ENCODE measurements at places on chromosomes 5 and 9. TPM values are rescaled to one million over a fixed set of nuclear protein-coding genes. Genes with fewer than 3 reads are reported as not detected.

Gene C9orf50
- not detected for total RNA-seq

- H3K36me3 ChIP-seq: no peaks in the 10 kb centered on the region
- H3K4me3 ChIP-seq: no peak overlapping the region
- no peaks in the 10 kb centered on the region for H3K4me1 ChIP-seq
- H3K27ac ChIP-seq: no peak overlapping the region
- no peak for DNase-seq
Measured at GRCh38 chr5:93715327-93715726, 26.1 kb downstream of the POU5F2 start.

GRCh38 chr9:76576344-76576743 lies 117.4 kb downstream of the GCNT1 start:
- DNase-seq: no peak
- H3K36me3 ChIP-seq: no peaks in the 10 kb centered on the region
- no peak overlapping the region for H3K4me3 ChIP-seq
- no peaks in the 10 kb centered on the region for H3K4me1 ChIP-seq

- no peaks in the 10 kb centered on the region for H3K27me3 ChIP-seq
- no peak for DNase-seq
- H3K36me3 ChIP-seq: no peaks in the 10 kb centered on the region
- no peaks in the 10 kb centered on the region for H3K4me1 ChIP-seq
Measured at GRCh38 chr9:80125731-80126264, 554.0 kb downstream of the TLE4 start.

DNA sequence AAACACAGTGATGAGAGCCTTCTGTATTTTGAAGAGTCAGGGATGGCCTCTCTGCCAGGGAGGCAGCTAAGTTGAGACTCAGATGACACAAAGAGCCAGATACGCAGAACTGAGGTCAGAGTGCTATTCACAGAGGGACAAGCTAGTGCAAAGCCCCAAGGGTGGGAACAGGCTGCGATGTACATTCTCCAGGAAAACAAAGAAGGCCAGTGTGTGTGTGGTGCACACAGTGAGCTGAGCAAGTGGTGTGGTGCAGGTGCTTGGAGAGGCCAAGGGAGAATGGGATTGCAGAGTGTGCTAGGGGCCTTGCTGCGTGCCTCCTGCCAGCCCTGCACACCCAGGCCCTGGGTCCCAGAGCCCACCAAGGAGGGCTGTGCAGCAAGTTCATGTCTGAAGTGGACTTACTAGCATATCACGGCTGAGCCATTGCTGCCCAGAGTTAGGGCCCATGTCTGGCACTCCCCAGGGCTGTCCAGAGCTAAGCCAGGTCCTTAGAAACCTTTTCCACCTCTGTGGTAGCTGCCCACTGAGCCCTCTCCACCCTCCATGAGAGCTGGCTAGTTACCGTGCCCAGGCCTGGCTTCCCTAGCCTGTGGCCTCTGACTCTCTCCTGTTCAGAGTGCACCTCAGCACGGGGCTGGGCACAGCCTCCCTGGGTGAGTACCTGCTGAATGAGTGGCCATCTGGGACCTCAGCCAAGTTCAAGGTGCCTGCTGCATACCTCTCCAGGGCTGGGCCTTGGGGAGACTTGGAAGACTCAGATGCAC lies 9.3 kb downstream of the SLC25A48 start:
- no peak overlapping the region for H3K27ac ChIP-seq
- H3K4me1 ChIP-seq: no peaks in the 10 kb centered on the region

Data from naive thymus-derived CD4-positive, alpha-beta T cell (primary cell).